ENCODE measurements at places on chromosomes 4 and X. TPM values are rescaled to one million over a fixed set of nuclear protein-coding genes. Genes with fewer than 3 reads are reported as not detected.

- DNase-seq, result no peak
- H3K4me1 ChIP-seq, result no peaks in the 10 kb centered on the region
- H3K4me3 ChIP-seq, result no peak overlapping the region
- H3K27ac ChIP-seq, result no peak overlapping the region
- H3K27me3 ChIP-seq, result no peaks in the 10 kb centered on the region
These were observed 173.0 kb downstream of the SPCS3 start for GRCh38 chr4:176492646-176493302.

- H3K4me3 ChIP-seq, result no peak overlapping the region
- H3K27me3 ChIP-seq, result peaks cover 5% of the 10 kb centered on the region
- no peak overlapping the region for H3K27ac ChIP-seq
- no peak for DNase-seq
- no peaks in the 10 kb centered on the region for H3K36me3 ChIP-seq
These were observed 131.8 kb upstream of the NKX1-1 start for GRCh38 chr4:1538096-1538410.

DNA sequence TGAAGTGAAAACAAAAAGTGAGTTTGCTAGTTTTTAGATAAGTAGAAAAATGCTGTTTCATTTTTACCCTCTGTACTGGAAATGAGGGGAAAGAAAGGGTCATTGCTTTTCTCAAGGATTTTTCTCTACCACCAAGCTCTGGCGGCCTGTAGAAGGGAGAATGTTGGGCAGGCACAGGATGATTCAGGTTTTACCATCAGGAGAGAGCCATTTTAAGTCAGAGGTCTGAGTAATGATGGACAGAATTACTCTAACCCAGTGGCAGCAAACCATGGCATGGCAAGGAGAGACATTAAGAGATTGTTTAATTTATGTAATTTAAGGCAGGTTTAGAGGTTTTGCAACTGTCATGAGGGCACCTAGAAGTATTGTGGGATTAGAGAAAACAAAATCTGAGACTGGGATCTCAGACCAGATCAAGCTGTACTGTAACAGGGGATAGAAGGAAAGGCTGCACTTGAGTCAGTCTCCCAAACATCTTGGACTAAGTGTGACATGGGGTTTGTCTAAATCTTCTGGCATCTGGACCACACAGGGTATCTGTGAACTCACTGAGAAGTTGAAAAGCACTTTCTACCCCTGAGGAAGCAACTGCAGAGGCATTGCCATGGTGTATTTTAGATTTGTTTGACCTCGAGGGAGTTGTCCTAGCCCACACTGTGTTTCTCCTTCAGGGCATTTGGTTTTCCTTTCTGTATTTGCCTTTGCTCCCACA lies 81.6 kb downstream of the BANK1 start:
- no peak for DNase-seq
- no peaks in the 10 kb centered on the region for H3K27me3 ChIP-seq
- H3K4me3 ChIP-seq, result peak overlapping the region; percentile 25
- H3K27ac ChIP-seq, result peak overlapping the region; percentile 90
- peaks cover 79% of the 10 kb centered on the region for H3K4me1 ChIP-seq

GRCh38 chrX:65679071-65679540 lies 11.7 kb downstream of the MSN start:
- DNase-seq, result no peak
- H3K36me3 ChIP-seq, result peaks cover 47% of the 10 kb centered on the region
- no peaks in the 10 kb centered on the region for H3K27me3 ChIP-seq
- H3K4me1 ChIP-seq, result peaks cover 88% of the 10 kb centered on the region
- H3K27ac ChIP-seq, result peak overlapping the region; percentile 77
- peak overlapping the region; percentile 57 for H3K4me3 ChIP-seq

- no peak for DNase-seq
- no peaks in the 10 kb centered on the region for H3K36me3 ChIP-seq
- peaks cover 4% of the 10 kb centered on the region for H3K4me1 ChIP-seq
- no peaks in the 10 kb centered on the region for H3K27me3 ChIP-seq
These were observed 17.2 kb downstream of the SLC39A8 start for GRCh38 chr4:102328045-102328444.

DNA sequence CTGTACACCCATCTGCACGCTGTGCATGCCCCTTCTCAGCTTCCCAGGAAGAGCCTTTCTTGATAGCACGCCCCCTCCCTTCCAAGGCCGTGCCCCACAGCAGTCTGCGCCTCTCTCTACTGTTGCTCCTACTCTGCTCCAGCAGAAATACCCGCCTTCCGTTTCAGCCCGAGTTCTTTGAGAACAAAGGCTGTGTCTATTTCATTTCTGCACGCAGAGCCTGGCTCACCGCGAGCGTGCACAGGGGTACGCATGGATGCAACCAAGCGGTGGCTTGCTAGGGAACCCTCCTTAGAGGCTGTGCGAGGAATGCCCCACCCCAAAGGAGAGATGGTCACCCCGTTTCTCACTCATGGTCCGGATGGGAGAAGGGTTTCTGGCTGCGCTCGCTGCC lies 485 bp downstream of the AADAT start:
- H3K4me1 ChIP-seq, result peaks cover 9% of the 10 kb centered on the region
- no peaks in the 10 kb centered on the region for H3K36me3 ChIP-seq
- no peak overlapping the region for H3K4me3 ChIP-seq
- peaks cover 41% of the 10 kb centered on the region for H3K27me3 ChIP-seq
- DNase-seq, result no peak

DNA sequence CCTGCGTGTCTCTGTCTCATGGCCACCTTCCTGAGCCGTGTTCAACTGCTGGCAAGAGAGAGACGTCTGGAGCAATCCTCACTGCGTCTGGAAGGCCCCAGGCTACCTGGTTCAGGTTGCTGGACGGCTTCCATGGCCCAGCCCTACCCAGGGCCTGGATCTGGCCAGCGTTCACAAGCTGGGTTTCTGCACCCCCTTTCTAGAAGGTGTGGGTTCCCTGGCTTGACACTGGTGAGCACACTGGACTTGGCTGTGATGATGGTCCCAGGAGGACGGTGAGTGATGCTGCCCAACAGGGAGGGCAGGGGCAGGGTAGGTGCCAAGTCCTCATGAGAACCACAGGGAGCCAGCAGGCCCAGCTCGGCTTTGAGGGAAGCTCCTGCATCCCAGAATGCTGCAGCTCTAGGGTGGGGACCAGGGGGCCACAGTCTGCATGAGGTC lies 63.4 kb downstream of the HTRA3 start:
- H3K4me3 ChIP-seq, result no peak overlapping the region
- peaks cover 6% of the 10 kb centered on the region for H3K27me3 ChIP-seq
- no peak for DNase-seq
- no peaks in the 10 kb centered on the region for H3K36me3 ChIP-seq
- no peaks in the 10 kb centered on the region for H3K4me1 ChIP-seq

DNA sequence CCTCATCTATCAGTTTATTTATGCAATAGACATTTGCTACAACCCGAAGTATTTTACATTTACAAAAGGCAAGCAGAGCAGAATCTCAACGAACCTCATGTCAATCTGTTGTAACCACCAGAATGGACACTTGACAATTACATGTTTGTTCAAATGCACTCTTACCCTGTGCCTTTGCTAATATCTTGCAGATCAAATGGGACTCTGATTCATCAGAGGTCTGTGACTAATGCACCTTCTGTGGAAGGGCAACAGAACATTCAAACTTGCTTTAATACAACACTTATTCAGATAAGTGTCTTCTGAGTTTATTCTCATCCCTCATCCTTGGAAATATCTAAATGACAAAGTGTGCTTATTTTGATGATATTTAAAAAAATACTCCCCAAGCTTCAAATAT lies 644.7 kb upstream of the PCDH10 start:
- H3K4me3 ChIP-seq, result no peak overlapping the region
- H3K27ac ChIP-seq, result no peak overlapping the region
- no peaks in the 10 kb centered on the region for H3K36me3 ChIP-seq
- H3K27me3 ChIP-seq, result no peaks in the 10 kb centered on the region
- no peak for DNase-seq

DNA sequence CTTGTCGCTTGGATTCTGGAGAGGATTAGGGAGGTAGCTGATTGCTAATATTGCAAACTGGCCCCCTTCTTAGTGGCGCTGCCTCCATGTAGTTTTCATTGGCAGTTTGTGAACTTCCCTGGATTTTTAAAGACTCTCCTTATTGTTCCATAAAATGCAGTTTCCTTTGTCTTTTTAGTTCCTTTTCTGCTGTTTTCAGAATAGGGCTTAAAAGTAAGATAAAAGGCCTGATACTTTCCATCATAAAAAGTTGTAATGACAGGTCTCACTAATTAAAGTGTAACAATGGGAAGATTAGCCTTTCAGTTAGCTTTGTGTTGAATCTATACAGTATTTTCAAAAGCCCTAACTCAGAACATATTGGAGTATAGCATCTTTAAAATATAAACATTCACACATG lies 21.2 kb downstream of the ZIC3 start:
- H3K27me3 ChIP-seq, result peaks cover 4% of the 10 kb centered on the region
- no peak overlapping the region for H3K27ac ChIP-seq
- no peak for DNase-seq
- no peaks in the 10 kb centered on the region for H3K36me3 ChIP-seq

DNA sequence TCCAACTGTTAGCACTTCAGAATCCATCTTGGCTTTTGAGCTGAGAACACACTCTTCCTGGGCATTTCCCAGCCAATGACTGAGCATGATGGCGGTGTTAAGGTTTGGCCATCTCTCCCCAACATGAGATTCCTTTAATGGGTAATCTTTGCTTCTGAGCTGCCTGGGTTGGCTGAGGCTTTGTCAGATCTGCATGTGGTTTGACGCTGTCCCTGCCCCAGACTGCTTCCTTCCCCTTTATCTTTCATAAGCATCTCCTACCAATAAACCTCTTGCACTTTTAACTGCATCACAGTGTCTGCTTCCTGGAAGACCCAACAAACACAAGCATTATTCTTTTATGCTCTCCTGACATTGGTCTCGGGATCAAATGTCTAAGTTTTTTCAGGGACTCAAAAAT lies 31.5 kb upstream of the DIPK2B start:
- peaks cover 40% of the 10 kb centered on the region for H3K4me1 ChIP-seq
- H3K27me3 ChIP-seq, result no peaks in the 10 kb centered on the region
- H3K4me3 ChIP-seq, result no peak overlapping the region

GRCh38 chrX:48509245-48509590 lies 426 bp downstream of the PORCN start:
- DNase-seq, result no peak
- peak overlapping the region; percentile 91 for H3K4me3 ChIP-seq
- peaks cover 11% of the 10 kb centered on the region for H3K4me1 ChIP-seq
- H3K27me3 ChIP-seq, result no peaks in the 10 kb centered on the region
- peak overlapping the region; percentile 76 for H3K27ac ChIP-seq

- DNase-seq, result no peak
- no peak overlapping the region for H3K4me3 ChIP-seq
- H3K27ac ChIP-seq, result no peak overlapping the region
- no peaks in the 10 kb centered on the region for H3K4me1 ChIP-seq
These were observed 29.8 kb upstream of the TEX13C start for GRCh38 chrX:125289920-125290319.

DNA sequence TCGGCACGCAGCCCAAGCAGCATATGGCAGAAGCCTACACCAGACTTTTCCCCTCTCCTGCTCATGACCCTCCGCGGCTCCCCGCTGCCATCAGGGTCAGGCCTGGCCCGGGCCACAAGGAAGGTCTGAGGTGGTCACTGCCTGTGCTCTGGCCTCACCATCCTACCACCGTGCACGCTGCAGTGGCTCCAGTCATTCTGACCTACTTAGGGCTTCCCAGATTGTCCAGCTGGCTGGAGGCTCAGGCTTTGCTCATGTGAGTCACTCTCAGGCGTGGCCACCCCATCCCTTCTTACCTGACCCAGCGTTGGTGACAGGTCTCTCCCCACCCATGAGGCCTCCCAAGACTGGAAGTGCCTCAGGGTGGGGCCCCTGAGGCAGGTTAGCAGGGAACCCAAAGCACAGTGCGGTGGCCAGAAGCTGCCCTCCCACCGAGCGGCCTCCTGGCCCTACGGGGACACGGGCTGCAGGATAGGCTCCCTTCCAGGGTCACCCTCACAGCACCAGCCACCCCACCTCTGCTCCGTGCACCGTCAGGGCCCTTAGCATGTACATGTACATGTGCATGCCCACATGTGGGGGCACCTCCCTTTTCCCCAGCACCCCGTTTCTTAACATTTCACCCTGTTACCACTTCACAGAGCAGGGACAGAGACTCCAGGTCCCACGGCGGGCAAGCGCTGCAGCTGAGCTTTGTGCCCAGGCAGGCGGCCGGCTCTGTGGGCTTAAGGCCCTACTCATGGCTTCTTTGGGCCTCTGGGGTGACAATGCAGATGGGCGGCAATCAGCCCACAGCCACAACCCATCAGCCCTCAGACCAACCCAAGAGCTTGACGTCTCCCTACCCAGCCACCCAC lies 2.2 kb downstream of the TREX2 start:
- no peak for DNase-seq
- H3K36me3 ChIP-seq, result peaks cover 3% of the 10 kb centered on the region
- H3K27me3 ChIP-seq, result peaks cover 1% of the 10 kb centered on the region
- no peaks in the 10 kb centered on the region for H3K4me1 ChIP-seq
- H3K4me3 ChIP-seq, result no peak overlapping the region
- no peak overlapping the region for H3K27ac ChIP-seq

GRCh38 chr4:82394896-82395295 lies 21.1 kb upstream of the HNRNPD start:
- H3K4me3 ChIP-seq, result no peak overlapping the region
- no peaks in the 10 kb centered on the region for H3K36me3 ChIP-seq
- no peak for DNase-seq
- H3K27ac ChIP-seq, result no peak overlapping the region

GRCh38 chr4:6502747-6503465 lies 30.5 kb upstream of the PPP2R2C start:
- no peak overlapping the region for H3K4me3 ChIP-seq
- H3K4me1 ChIP-seq, result no peaks in the 10 kb centered on the region
- no peak for DNase-seq
- peaks cover 21% of the 10 kb centered on the region for H3K27me3 ChIP-seq
- H3K36me3 ChIP-seq, result peaks cover 5% of the 10 kb centered on the region
- no peak overlapping the region for H3K27ac ChIP-seq

- no peaks in the 10 kb centered on the region for H3K36me3 ChIP-seq
- no peak overlapping the region for H3K4me3 ChIP-seq
- no peak overlapping the region for H3K27ac ChIP-seq
- DNase-seq, result no peak
- H3K4me1 ChIP-seq, result no peaks in the 10 kb centered on the region
These were observed 35.8 kb downstream of the UNC5C start for GRCh38 chr4:95513022-95513421.

- H3K27me3 ChIP-seq, result no peaks in the 10 kb centered on the region
- no peaks in the 10 kb centered on the region for H3K36me3 ChIP-seq
- no peaks in the 10 kb centered on the region for H3K4me1 ChIP-seq
- DNase-seq, result no peak
- no peak overlapping the region for H3K4me3 ChIP-seq
These were observed 51.2 kb upstream of the CYSLTR1 start for GRCh38 chrX:78378476-78379115.

- no peak overlapping the region for H3K4me3 ChIP-seq
- no peaks in the 10 kb centered on the region for H3K4me1 ChIP-seq
- peaks cover 12% of the 10 kb centered on the region for H3K27me3 ChIP-seq
- no peaks in the 10 kb centered on the region for H3K36me3 ChIP-seq
These were observed 1.7 kb upstream of the MTNR1A start for GRCh38 chr4:186557061-186557460.

- H3K27me3 ChIP-seq, result peaks cover 4% of the 10 kb centered on the region
- no peak for DNase-seq
- H3K4me3 ChIP-seq, result no peak overlapping the region
- H3K4me1 ChIP-seq, result no peaks in the 10 kb centered on the region
- H3K36me3 ChIP-seq, result no peaks in the 10 kb centered on the region
These were observed 187.9 kb downstream of the COMMD8 start for GRCh38 chr4:47275595-47275994.

Gene DOK7
- total RNA-seq, result 2.7 TPM

Gene SPATA4
- total RNA-seq, result not detected

Gene SOX3
- total RNA-seq, result not detected

Gene NEUROG2
- not detected for total RNA-seq

Gene PPP1R2C
- not detected for total RNA-seq

Gene MAP3K15
- total RNA-seq, result 0.11 TPM

Gene KDR
- total RNA-seq, result not detected

Gene UGT2A1
- not detected for total RNA-seq

Gene MAP9
- total RNA-seq, result 8.8 TPM

Gene PDZD11
- 18.5 TPM for total RNA-seq

All from activated B cell treated with CpG ODN at 0.5 μM for 24 hours (primary cell).